Right lung (tissue), 10 donors: ENCODE measurements at places on chromosomes 5 and 9. TPM values are rescaled to one million over a fixed set of nuclear protein-coding genes. Genes with fewer than 3 reads are reported as not detected.

CBY3 gene
- 0.77 TPM for polyA plus RNA-seq

NRARP gene
- polyA plus RNA-seq = 8.7 TPM

MLLT3 gene
- polyA plus RNA-seq = 32.0 TPM

SPATA24 gene
- 11.9 TPM for polyA plus RNA-seq

VLDLR gene
- 19.8 TPM for polyA plus RNA-seq

NUTM2G gene
- polyA plus RNA-seq = 0.92 TPM

PCDHGA9 gene
- polyA plus RNA-seq = 5.5 TPM

SHOC1 gene
- 0.45 TPM for polyA plus RNA-seq

SAPCD2 gene
- polyA plus RNA-seq = 10.3 TPM

LMX1B gene
- polyA plus RNA-seq = 0.14 TPM

CCDC183 gene
- 9.5 TPM for polyA plus RNA-seq

NOTCH1 gene
- polyA plus RNA-seq = 37.5 TPM

FBP1 gene
- 18.2 TPM for polyA plus RNA-seq

DNA sequence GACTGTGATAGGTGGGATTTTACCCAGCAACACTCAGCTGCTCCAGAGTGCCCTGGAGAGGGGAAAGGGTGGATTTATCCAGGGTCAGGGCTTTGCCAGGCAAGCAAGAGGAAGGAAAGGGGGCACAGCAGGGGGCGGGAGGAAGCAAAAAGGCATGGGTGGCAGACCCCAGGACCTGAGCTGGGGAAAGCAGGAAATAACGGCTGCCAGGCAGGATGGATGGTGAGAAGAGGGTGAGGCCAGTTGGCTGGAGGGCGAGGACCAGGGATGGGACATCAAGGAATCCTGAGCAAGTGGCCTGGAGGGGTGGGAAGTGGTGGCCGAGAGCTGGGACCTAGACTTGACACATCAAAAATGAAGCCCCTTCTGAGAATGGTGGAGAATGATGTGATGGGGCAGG is 64.2 kb downstream of the DUSP1 start:
- no peak for DNase-seq

- DNase-seq = no peak
Observed at GRCh38 chr5:44827681-44828080, 18.9 kb downstream of the MRPS30 start.

- no peak for DNase-seq
Observed at GRCh38 chr5:102561894-102562760, 63.3 kb upstream of the SLCO6A1 start.

- no peak for DNase-seq
Observed at GRCh38 chr5:118553662-118554061, 434.7 kb downstream of the DTWD2 start.

- DNase-seq = no peak
Observed at GRCh38 chr5:62661126-62661525, 82.5 kb downstream of the LRRC70 start.

GRCh38 chr5:13278148-13278547 is 666.3 kb downstream of the DNAH5 start:
- DNase-seq = no peak

- DNase-seq = no peak
Observed at GRCh38 chr9:109974143-109974917, 194.3 kb downstream of the PALM2AKAP2 start.

DNA sequence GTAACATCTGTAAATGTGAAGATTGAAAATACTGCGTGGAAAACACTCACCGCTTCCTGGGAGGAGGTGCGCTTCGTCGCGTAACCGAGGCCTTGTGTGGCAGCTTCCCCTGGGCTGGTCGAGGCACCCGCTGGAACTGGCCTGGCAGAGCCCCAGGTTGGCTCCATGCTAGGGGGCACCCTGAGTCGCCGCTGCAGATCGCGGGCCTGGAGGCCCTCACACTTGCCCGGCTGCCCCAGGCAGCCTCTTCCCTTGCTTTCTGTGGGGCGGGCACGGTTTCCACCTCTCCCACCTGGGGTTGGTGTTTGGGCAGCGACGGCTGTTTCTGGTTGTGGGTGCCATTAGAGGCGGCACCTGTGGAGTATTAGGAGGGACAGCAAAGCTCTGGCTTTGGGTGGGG is 852 bp downstream of the ZNF354C start:
- peak; percentile 2 for DNase-seq

DNA sequence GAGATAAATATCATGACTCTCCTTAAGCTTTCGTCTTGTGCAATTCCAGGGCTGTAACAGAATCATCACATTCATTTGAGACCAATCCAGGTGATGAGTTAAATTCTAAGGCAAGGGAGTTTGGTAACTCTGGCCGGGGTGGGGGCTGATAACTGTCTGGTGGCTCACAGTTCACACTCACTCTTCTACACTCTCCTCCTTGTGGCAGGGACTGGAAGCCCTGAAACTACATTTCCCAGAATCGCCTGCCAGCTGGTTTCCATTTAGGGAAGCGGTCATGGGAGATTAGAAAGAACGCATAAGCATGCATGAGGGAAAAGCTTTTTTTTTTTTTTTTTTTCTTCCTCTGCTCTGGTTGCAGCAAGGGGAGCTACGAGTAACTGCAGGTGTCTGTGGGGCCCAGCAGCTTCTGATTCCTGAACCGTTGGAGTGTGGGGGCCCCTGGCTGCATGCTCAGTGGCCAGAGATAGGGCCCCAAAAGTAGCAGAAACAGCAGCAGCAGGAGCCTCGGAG is 154.8 kb upstream of the TBC1D2 start:
- peak; percentile 25 for DNase-seq

DNA sequence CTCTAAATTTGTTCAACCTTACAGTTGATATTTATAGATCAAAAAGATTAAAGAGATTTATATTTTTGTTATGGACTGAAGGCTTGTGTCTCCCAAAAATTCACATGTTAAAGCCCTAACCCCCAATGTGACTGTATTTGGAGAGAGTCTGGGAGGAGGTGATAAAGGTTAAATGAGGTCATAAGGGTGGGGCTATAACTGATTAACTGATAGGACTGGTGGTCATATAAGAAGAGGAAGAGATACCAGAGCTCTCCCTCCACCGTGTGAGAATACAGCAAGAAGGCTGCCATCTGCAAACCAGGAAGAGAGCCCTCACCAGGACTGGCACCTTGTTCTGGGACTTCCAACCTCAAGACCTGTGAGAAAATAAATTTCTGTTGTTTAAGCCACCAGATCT is 264.3 kb downstream of the ENC1 start:
- no peak for DNase-seq

- no peak for DNase-seq
Observed at GRCh38 chr5:39869396-39869795, 444.6 kb upstream of the DAB2 start.

GRCh38 chr5:73380710-73381589 is 67.6 kb downstream of the FOXD1 start:
- DNase-seq = no peak

GRCh38 chr9:9002826-9003583 is 1203.4 kb upstream of the DMAC1 start:
- no peak for DNase-seq

DNA sequence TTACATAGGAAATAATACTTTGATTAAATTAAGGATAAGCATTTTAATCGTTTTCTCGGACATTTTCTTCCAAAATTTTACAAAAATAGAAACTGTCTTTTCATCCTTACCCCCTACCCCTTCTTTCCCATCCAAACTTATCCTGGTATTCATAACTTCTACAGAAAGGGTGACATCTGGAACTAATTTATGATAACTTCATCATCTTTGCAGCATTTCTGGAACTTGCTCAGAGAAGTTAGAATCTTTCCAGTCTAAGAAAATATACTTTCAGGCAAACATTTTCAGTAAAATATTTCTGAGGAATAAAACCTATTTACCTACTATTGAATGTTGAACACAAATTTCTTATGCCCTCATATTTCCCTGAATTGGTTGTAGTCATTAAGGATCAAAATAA is 309.0 kb downstream of the MAN2A1 start:
- no peak for DNase-seq

GRCh38 chr9:21873540-21874221 is 71.2 kb downstream of the MTAP start:
- no peak for DNase-seq

DNA sequence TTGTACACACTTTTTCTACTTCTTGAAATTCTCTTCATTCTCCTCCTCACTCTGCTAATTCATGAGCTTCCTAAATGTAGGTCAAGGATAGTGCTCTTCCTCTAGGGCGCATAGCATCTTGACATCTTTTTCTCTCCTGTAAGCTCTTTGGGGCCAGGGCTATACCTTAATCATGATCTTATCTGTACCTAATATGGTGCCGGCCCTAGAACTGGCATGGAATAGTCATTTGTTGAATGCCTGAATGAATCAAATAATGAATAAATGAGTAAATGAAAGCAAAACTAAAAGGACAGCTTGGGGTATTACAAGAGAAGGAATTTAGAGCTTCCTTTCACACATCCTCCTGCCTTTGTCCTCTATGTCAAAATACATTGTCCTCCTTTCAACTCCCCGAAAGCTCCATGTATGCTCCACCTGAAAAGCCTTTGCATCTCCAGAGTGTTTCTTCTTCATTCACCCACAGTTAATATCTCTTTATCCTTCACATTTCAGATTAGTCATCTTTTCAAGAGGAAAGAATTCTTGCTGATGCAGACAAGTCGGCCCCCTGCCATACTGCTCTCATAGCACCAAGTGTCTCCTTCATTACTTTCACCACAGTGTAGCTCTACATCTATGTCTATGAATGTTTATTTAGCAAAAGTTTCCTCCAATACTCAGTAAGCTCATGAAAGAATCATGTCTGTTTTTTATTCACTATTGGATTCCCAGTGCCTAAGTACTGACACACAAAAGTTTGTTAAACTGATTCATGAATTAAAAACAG is 16.4 kb upstream of the PPP2R2B start:
- DNase-seq = no peak

DNA sequence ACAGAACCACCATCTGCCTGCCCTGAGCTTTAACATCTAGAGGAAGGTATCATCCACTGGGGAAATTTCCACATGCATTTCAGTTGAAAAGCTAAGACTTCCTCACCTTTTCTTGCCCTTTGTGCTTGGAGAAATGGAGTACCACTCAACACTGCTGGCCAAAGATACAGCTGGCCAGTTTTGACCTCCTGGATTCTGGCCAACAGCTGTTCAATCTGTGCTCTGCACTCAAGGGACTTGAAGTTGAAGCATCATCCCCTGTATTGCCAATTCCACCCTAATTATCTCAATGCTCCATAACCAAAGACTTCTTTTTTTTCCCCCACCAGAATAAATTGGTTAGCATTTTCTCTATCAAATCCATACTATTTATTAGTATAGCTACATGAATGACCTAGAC is 70.4 kb upstream of the PRDM9 start:
- DNase-seq = no peak

DNA sequence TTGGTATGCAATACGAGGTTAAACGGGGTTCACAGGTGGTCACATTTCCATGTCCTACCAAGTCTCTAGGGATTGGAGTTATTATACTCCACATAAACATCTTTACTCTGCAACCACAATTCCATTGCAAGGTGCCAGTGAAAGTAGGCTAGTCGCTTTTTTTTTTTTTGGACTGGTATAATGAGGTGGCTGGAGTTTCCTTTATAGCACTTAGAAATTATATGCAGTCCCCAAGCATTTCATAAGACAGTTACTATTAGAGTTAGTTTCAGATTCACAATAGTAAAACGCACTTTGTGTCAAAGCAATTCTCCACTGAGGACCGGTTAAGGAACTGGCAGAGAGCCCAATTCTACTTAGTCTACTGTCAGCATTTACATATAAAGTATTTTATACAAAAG is 1.4 kb downstream of the MEF2C start:
- DNase-seq = peak; percentile 41

DNA sequence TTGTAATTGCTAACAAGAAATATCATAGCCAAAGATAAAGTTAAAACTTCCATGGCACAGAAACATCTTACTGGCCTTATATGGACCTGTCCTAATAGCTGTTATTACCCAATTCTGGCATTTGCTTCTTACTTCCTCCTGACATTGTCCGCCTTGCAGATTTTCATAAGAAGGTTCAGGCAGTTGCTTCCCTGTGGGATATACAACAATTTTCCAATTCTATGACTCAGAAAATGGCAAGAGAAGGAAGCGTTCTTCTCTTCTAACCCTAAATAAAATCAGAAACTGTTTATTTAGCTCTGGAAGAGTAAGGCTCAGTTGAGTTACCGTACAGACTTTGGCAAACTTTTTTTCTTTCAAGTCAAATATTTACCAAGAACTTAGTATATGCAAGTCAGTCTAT is 1.7 kb downstream of the PRKAA1 start:
- DNase-seq = no peak

GRCh38 chr5:23977365-23977764 is 470.0 kb downstream of the PRDM9 start:
- DNase-seq = no peak

GRCh38 chr9:116027511-116027910 is 126.1 kb upstream of the PAPPA start:
- DNase-seq = no peak

GRCh38 chr5:66814146-66814991 is 218.2 kb downstream of the MAST4 start:
- no peak for DNase-seq

DNA sequence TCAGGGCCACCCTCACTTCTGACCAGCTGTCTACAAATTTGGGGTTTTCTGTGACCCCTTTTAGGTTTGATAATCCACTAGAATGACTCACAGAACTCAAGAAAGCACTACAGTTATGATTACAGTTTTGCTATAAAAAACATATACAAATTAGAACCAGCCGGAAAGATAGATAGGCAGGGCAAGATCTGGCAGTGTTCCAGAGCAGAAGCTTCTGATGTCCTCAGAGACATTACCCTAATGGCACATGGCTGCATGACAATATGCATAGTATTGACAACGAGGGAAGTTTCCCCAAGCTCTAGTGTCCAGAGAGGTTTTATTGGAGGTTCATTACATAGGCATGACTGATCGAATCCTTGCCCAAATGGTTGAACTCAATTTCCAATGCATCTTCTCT is 158.1 kb downstream of the RAB3C start:
- DNase-seq = no peak

DNA sequence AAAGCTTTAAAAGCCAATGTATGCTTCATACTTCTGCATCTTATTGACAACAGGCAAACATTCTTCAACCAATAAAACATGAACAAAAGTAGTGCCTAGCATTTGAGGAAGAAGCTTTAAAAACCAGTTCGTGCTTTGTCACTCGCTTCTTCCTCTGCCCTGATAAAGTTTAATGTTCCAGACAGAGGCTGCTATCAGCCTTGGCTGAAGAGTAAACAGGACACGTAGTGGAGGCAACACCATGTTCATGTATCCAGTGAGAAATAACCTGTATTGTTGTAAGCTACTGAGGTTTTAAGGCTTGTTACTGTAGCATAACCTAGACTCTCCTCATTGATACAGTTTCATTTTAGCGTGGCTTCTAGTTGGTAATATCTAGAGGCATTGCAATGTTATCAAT is 3.2 kb upstream of the FUBP3 start:
- DNase-seq = no peak

- no peak for DNase-seq
Observed at GRCh38 chr9:137396634-137397367, 26.2 kb downstream of the EXD3 start.

GRCh38 chr5:8598996-8599395 is 730.0 kb downstream of the MTRR start:
- no peak for DNase-seq

- no peak for DNase-seq
Observed at GRCh38 chr5:1156033-1156753, 44.3 kb upstream of the SLC12A7 start.
